ENCODE measurements at places on chromosomes 3 and 15.
A peak's percentile ranks its signal among the peaks of the same experiment; 100 is the strongest.

DNA sequence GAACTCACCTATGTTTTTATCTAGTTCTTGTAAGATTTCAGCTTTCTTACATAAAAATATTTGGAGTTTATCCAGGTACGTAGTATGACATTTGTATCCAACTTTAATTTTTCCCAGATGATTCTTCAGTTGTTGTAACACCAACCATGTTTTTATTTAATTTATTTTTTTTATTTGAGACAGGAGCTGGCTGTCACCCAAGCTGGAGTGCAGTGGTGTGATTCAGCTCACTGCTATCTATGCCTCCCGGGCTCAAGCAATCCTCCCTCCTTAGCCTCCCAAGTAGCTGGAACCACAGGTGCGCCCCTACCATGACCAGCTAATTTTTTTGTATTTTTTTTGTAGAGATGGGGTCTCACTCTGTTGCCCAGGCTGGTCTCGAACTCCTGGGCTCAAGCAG, 6.6 kb downstream of the XYLB start:
- DNase-seq: no peak

- DNase-seq: no peak
Observed at GRCh38 chr3:39718674-39719595, 90.5 kb upstream of the MYRIP start.

GRCh38 chr3:110732420-110732819, 339.2 kb upstream of the NECTIN3 start:
- no peak for DNase-seq

GRCh38 chr15:59924812-59925522, 79.1 kb upstream of the FOXB1 start:
- DNase-seq: no peak

DNA sequence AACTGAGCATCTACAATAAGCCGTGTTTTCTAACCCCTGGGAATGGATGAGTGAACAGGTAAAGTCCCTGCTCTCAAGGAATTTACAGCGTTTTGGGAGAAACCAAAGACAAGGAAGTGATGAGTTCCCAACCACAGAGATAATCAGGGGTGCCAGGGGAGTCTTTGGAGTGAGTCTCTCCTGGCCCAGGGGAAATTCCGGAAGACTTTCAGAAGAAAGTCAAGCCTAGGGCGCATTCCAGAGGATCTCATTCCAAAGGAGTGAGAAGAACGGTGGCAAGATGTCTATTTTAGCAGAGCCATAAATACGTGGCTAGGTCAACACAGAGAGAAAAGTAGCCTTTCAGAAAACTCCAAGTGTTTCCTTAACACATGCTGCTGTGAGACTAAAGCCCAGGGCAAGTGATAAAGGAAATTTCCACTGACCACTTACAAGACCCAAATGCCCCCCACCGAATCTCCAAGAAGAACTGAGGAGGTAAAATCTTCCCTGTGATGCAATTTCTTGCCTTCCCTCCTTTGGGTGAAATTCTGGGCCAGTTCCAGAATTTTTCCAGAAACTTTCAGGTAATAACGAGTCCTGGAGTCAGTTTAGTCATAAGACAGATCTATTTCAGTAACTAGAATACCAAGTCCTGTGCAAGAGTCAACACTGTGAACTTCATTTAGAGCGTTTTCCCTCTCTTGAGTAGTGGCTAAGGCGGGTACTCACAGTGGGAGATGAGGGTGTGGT, 437.4 kb downstream of the NR2F2 start:
- no peak for DNase-seq

DNA sequence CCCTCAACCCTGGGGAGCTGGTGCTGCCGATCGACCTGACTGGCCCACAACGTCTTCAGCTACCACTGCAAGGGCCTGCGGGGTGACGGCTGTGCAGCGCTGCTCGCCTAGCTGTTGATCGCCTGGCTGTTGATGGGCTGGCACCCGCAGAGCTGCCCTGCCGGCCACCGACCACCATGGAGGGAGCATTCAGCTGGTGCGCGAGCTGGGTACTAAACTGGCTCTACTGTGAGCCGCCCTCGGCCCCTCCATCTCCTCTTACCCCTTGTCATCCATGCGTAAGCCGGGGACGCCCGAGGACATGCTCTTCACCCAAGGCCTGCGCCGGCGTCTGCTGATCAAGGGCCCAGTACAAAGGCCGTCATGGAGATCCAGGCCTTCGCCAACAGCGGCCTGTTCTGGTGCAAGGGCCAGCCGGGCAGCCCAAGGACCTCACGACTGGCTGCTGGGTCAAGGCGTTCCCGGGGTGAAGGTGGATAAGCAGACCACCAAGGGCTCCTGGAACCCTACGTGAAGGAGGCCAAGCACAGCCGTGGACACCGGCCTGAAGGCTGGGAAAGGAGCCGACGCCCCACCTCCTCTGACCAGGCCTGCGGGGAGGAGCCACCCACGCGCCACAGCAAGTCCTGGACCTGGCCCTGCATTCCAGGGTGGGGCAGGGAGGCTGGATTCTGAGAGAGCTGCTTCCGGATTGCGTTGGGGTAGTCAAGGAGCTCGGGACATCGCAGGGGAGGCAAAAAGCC, 46.9 kb downstream of the SFMBT1 start:
- no peak for DNase-seq

- DNase-seq: peak; percentile 71
Observed at GRCh38 chr3:63067999-63068645, 192.9 kb upstream of the CADPS start.

GRCh38 chr15:52960283-52960682, 170.1 kb upstream of the ONECUT1 start:
- DNase-seq: no peak

DNA sequence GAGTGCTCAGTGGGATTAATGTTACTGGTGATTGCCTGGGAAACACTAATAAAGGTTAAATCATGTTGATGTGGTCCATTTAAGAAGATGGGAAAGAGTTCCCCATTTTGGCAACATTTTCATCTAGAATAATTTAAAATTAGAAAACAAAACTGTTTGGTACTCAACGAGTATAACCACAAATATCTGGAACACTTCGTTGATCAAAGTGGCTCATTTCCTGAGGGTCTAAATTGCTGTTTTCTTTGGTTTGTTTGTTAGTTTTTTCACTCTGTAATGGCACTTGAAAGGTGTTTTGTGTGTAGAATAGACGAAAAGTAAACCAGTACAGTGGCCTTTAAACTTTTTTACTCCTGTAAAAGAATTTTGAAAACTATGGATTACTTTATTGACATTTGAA, 73.9 kb downstream of the BBX start:
- DNase-seq: no peak
